Immature natural killer cell (primary cell): ENCODE measurements at places on chromosomes 1 and 21.

DNA sequence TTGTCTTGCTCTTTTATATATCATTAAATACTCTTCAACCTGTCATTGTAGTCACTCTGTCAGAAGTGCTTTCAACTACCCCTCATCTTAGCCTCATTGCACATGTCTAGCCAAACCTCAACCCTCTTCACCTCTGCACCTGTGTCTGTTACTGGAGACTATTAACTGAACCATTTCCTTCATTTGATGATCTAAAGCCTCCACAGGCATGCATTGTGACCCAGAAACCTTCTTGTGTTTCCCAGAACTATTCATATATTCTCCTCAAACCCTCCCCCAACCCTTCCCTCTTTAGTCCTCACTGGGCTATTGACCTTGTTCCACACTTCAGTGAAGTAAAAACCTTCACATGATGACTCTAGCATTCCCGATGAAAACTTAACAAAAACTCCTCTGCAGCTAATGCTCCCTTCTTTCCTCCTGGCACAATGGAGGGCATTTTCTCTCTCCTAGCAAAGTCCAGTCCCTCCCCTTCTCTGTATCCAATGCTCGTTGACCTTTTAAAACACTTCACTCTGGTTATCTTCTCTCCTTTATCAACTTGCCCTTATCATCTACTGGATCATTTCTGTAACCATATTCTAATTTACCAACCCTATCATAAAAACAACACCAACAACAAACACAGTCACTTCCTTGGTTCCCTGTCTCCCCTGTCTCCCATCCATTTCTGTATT lies 86.1 kb downstream of the BACH1 start:
- no peak for DNase-seq

DNA sequence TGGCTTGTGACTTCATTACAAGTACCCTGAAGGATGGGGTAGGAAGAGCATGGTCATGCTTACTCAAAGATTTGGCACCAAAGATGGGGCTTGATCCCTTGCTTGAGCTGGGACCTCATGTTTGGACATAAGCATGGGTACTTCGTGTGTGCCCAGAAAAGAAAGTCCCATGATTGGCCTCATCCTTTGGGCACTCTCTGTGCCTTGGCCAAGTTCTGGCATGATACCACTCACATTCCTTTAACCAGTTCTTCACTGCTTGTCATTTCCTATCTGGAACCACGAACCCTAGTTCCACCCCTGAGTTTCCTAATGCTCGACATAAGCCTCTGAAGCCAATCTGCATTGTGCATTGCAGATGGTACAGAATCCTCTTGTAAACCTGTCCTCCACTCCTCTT lies 107.0 kb downstream of the NAV1 start:
- DNase-seq: no peak

DNA sequence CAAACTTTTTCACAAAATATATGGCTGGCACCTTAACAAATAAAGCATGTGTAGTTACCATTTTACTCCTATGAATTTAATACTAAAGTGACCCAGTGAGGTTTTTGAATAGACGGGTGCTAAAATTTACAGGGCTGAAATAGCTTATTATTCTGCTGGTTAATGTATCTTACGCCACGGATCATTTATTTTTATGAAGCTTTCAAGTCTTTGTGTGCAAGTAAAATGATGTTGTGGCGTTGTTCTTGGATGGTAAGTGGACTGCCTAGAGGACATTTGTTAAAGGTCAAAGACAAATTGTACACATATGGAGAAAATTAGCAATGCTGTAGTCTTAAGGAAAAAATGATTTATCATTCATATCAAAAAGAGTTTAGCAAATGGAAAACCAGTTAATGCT lies 22.8 kb downstream of the INSL5 start:
- no peak for DNase-seq

- no peak for DNase-seq
These were observed 36.7 kb downstream of the ADARB1 start for GRCh38 chr21:45110873-45111624.

DNA sequence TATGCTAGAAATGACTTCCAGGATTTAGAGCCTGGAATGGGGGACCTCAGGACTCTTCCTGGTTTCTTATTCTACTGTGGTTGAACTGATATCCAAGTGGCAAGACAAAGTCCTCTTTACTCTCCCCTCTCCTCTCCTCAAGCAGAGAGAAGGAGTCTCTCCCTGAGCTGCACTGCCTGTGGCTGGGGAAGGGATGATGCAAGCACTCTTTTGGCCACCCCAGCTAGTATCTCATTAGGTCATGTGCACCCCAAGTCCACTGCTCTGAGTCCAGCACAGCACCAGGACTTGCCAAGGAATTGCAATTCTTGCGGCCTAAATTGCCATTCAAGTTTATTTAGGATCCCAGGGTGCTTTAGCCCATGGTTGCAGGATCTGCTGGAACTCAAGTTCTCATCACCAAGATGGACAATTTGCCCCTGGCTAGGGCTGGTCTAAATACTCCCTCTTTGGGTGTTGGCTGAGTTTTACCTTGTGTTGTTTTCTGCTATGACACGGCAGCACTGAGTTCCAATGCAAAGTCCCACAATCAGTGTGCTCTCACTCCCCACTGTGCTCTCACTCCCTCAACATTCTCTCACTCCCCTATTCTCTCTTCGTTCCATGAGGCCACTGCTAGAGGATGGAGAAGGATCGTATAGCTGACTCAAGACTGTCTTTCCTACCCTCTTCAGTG lies 172.2 kb downstream of the TM2D1 start:
- no peak for DNase-seq

DNA sequence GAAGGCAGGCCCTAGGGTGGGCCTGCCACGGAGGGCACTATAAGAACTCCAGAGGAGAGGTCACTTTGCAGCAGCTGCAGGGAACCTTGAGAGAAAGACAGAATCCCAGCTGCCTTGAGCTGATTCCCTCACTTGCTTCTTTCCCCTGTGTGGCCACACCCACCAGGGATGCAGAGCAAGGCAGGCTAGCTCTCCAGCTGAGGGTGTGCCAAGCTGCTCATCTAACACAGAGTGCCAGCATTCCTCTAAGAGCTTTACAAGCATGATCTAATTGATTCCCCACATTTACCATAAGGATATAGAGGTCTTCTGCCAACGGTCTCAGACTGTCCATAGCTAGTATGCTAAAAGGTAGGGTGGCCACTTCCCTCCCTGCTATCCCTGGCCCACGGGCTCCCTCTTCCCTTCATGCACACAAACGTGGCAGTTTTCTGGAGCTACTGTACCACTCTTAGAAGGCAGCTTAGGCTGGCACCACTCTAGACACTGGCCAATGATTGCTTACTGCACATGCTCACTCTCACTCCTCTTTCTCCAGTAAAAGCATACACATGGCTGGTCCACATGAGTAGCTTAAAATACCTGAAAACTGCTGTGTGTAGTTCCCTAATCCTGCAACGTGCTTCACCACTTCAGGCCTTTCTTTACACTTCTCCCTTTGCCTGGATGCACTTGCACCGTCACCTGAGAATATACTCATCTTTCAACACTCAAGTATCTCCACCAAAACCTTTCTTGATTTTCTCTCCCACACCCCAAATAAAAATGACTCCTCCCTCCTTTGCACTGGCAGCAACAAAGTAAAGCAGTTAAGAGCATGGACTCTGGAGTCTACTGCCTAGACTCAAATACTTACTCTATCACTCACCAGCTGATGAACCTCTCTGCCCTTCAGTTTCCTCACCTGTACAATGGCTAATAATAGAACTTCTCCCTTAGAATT lies 57.7 kb downstream of the DMAP1 start:
- no peak for DNase-seq

GRCh38 chr21:32499249-32500055 lies 85.9 kb downstream of the TCP10L start:
- DNase-seq: no peak
